ENCODE measurements at places on chromosomes 7 and 10.

DNA sequence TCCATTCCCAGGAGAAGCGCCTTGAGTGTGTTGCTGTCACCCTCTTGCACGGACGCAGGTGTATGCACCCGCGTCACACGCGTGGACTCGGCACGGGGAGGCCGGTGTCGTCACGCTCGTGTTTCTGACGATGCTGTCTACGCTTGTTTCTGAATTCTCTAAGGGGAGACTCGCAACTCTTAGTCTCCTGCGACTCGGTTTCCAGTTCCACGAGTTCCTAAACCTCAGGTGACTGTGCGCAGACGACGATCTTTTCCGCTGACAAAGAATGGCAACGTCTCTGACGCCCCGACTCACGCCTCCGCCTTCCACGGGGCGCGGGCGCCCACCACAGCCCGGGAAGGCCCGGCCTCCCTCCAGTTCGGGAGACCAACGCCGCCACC is 579 bp downstream of the IDI1 start:
- no peak for DNase-seq

GRCh38 chr7:43569424-43569823 is 13.5 kb upstream of the STK17A start:
- DNase-seq, result no peak

DNA sequence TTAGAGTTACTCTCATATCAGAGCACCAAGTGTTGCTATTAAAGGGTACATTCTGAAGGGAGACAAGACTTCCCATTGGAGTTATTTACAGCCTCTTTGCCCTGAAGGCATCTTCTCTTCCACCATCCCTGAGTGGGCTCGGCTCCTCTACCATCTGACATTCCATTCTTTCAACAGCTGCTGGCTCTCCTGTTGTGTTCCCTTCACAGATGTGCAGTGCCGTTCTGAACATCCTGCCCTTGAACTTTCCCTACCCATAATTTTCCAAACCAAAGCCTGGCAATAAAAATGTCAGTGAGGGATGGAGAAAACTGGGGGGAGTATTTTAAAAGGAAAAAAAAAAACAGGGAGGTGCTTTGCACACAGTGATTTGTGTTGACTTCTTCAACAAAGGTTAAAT is 392.9 kb downstream of the KCNMA1 start:
- no peak for DNase-seq

GRCh38 chr10:126787201-126787600 is 116.7 kb upstream of the C10orf90 start:
- no peak for DNase-seq

GRCh38 chr10:59037018-59037389 is 139.4 kb upstream of the PHYHIPL start:
- DNase-seq, result no peak

DNA sequence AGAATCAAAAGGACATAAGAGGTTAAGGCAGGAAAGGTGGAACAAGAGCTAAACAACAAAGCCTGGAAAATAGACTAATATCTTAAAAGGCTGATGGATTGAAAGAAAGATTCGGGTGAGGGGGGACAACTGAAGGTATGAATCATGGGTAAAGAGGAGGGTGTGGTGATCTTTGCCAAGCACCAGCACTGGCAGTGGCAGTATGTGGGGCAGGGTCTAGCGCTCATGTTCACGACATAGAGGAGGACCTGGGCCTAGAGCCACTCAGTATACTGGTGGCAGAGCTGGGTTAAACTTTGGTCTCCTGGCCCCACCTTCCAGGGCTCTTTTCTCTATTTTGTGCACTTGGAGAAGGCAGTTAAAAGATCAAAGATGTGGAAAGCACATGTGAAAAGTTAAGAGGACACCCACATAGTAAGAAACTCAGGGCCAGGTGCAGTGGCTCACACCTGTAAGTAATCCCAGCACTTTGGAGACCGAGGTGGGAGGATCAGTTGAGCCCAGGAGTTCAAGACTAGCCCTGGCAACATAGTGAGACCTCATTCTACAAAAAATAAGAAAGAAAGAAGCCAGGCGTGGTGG is 40.5 kb upstream of the MMD2 start:
- no peak for DNase-seq

- DNase-seq, result no peak
These were observed 178.5 kb downstream of the PTPRN2 start for GRCh38 chr7:158409120-158409519.

DNA sequence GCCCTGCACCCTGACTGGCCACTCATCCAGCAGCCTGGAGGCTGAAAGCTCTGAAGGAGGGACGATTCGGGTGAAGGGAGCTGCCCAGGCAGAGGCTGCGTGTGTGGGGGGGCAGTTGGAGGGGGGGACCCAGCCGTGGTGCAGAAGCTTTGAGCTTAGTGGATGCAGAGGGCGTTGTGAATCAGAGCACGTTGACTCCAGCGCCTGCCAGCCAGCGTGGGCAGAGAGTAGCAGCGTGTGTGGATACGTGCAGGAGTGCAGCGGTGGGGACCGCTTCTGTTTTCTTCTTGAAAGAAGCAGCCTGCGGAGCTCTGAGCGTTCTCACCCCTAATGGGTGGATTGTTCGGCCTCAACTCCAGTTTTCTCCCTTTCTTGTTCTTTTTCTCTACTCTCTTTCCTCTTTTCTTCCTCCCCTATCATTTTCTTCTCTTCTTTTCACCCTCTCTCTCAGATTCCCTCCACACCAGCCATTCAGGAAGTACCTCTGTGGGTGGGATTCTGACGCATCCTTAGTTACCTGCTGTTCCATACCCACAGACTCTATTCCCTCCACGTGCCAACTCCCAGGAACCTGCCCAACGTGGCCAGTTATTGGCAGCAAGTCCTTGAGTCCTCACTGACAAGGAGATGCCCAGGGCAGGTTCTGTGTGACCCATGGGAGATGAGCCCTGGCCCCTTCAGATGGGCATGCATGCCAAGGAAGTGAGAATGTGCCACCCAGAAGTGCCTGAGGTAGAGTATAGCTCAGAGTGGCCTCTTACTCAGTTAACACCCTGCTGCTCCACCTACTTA is 47.4 kb downstream of the SORCS3 start:
- no peak for DNase-seq

DNA sequence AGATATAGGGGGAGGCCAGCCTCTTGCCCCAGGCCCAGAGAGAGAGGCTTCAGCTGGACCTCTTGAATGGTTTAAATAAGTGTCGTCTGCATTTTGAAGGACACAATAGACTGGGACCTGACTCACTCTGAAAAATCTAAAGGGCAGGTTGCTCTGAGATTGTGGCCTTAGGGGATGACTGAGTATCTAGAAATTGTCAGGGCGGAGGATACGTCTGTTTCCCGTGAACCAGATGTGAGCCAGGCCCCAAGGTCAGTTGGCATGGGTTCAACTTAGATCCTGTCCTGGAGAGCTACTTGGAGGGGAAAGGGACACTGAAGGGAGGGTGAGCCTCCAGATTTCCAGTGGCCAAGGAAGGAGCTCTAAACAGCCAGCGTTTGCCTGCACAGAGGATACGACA is 110.2 kb downstream of the CHN2 start:
- DNase-seq, result no peak

- DNase-seq, result no peak
These were observed 5.2 kb upstream of the NOLC1 start for GRCh38 chr10:102146971-102147428.

- DNase-seq, result no peak
These were observed 313.0 kb upstream of the FZD1 start for GRCh38 chr7:90951229-90951628.

DNA sequence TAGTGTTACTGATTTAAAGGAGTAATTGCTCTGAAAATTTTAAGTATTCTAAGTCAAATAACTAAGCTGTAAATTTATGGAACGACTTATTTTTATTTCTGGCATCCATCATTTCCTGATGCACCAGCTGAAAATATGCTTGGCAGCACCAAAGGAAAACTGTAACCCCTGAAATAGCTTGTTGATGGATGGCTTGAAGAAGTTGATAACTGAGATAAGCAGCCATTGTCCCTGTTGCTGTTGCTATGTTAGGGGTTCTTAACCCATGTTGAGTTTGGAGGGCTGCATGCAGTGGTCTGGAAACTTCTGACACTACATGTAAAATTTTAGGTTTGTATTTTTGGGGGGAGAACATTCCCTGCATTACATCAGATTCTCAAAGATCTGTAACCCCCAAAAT is 30.6 kb downstream of the RPA3 start:
- DNase-seq, result no peak
